ENCODE measurements at places on chromosomes 6 and 20.

- DNase-seq = no peak
Observed at GRCh38 chr6:161222706-161223234, 51.1 kb downstream of the AGPAT4 start.

GRCh38 chr6:6940031-6941025, 167.4 kb upstream of the RREB1 start:
- no peak for DNase-seq

- no peak for DNase-seq
Observed at GRCh38 chr6:148746363-148747144, at the start of gene UST. Gene UST (plus strand): TSS chr6:148747030. CDS start chr6:148747431, 401 bp downstream.

DNA sequence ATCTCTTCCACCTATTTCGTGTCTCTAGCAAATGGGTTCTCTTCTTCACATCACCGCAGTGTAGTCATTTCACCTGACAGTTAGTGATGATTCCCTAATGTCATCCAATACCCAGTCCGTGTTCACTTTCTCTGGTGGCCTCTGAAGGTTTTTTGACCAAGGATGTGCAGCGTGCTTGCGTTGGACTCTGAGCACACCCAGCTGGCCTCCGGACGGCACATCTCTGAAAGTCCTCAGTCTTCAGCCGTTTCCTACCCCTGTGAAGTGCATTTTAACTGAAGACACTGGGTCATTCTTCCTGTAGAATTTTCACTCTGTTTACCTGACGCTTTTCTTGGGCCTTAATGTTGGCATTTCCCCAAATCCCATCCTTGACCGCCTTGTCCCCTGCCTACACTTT, 98.7 kb downstream of the ERMARD start:
- DNase-seq = no peak

DNA sequence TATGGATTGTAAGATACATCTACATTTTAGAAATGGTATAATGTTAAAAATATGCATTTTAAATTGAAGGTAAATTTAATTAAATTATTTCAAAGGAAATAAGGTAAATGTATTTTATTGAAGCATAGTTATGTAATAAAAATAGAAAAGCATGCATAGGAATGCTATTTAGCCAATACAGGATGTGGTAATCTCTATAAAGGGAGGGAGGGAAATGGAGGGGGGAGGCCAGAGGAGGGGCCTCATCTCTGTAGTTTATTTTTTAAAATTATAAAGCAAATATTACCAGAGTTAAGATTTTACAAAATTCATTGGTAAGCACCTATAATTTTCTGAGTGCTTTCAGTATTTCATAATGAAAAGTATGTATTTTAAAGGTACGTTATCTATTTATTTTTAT, 27.2 kb downstream of the SLC16A10 start:
- no peak for DNase-seq

DNA sequence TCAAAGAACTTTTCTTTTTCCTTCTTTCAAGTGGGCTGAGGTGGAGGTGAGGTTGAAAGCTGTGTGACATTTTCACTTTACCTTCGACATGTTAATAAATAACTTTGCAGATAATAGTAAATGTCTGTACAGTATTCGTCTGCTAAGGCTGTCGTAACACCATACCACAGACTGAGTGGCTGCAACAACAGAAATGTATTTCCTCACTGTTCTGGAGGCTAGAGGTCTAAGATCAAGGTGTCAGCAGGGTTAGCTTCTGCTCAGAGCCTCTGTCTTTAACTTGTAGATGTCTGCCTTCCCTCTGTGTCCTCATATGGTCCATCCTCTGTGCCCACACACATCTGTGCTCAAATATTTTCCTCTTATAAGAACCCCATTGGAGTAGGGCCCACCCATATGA, 14.9 kb downstream of the PHACTR2 start:
- DNase-seq = no peak

- DNase-seq = no peak
Observed at GRCh38 chr6:110325197-110325596, 33.0 kb downstream of the METTL24 start.

DNA sequence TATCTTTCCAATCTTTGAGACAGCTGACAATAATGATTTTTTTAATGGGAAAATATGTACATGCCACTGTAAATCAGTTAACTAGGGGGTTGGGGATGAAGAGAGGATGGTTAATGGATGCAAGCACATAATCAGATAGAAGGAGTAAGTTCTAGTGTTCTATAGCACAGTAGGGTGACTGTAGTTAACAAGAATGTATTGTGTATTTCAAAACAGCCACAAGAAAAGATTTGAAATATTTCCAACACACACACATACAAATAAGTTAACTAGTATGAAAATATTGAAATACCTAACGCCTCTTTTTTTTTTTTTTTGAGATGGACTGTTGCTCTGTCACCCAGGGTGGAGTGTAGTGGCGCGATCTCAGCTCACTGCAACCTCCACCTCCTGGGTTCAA, 153.4 kb upstream of the SALL4 start:
- no peak for DNase-seq

DNA sequence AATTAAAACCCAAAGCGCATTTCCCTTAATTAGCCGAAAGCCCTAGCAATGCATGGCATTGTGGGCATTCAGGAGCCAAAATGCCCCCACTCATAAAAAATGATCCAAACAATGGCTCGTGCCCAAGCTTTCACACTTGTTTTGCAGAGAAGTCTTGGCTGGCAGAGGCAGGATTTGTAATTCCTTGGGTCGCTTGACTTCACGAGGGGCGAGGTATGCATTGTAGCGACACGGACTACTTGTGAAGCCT, 613 bp upstream of the SASH1 start:
- DNase-seq = no peak

DNA sequence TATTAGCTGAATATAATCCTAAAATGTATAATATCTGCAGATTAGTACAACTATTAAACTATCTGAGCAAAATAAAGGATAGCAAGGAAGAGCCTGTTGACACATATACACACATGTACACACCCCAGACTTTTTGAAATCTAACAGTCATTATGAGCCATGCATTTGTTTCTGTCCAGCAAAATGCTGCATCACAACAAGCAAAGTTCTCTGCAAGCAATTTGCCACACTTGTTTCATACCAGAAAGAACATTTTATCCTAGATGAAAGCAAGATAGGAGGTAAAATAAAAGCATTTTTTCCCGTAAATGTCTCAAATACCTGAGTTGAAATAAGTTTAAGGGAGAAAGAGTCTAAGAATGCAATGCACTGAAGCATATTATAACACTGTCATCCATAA, 145.2 kb downstream of the COL21A1 start:
- no peak for DNase-seq
